A673 (cell line): ENCODE measurements at places on chromosomes 1 and 21.

- DNase-seq = no peak
These were observed 106.0 kb upstream of the FAM78B start for GRCh38 chr1:166272851-166273250.

DNA sequence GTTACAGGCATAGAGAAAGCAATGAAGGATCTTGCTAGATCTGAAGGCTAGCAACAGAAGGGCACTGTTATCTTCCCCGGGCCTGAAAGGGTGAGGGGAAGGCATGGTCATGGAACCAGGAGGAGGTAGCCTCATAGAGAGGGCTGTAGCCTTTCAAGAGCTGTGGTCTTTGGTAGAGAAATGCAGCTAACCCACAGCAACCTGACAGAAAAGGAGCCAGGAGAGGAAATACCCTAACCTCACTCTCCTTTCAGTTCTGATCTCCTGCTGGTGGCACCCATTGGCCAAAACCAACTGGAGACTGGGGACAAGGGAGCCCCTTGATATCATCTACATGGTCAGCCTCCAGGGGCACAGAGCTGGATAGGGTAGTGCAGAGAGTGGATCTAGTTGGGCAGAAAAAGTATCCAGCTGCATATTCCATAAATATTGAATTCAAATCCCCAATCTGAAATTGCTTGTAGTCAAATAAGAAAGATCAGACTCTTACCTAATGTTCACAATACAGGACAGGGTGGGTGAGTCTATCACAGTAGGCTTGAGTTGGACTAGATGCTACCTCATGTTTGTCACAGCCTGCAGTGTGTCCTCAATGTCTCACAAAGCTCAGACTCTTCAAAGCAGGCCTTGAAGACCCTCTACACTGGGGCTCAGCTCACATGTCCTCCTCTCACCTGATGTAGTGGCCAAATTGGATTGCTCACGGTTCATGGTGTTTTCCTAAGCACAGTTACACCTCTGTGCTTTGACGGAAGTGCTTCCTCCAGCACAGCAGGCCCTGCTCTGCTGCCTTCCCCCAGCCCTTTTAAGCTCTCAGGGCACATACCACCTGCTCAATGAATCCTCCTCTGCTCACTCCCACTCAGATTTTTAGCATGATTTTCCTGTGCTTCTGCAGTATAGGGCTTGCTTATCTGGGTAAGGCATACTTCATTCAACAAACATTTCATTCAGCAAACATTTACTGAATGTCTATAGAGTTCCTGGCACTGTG lies 74.1 kb upstream of the JUN start:
- no peak for DNase-seq

DNA sequence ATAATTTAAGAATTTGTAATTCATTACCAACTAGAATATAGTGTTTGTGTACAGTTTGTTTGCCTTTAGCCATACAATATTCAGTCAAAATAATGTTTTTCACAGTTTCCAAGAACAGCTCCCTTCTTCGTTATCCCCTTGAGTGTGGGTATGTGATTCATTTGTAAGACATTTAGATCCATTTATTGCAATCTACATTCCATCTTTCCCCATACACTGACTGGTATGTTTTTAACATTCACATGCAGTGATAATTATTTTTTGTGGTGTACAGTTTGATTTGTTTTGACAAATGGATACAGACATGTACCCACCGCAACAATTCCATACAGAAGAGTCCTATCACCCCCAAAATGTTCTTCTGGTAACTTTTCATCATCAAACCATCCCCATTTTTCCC lies 589.1 kb upstream of the ADAMTS5 start:
- no peak for DNase-seq

DNA sequence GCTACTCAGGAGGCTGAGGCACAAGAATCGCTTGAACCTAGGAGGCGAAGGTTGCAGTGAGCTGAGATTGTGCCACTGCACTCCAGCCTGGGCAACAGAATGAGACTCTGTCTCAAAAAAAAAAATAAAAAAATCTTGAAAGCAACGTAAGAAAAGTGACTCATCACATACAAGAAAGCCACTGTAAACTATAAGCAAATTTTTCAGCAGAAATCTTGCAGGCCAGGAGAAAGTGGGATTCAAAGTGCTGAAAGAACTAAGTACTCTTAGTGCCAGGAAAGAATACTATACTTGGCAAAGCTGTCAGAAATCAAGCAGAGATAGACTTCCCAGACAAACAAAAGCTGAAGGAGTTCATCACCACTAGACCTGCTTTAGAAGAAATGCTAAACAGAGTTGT lies 4.4 kb upstream of the HMGN1 start:
- no peak for DNase-seq

- no peak for DNase-seq
These were observed 437.8 kb downstream of the LTN1 start for GRCh38 chr21:28554660-28555475.

DNA sequence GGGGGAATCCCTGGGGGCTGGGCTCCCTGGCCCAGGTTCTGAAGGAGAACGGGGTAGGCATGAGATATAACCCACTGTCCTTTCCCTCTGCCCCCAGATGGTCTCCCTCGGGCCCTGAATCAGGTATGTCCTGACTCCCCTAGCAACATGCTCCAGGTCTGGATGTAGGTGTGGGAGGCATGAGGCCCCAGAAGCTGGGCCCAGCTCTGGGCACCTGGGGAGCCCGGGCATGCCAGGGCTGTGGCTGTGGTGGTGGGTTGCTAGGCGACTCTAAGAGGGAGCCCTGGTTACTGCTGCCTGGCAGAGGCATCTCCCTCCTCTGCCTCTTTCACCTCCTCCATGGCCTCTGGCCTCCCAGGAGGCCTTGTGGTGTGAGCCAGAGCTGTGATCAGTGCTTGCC lies 16.2 kb downstream of the FOXO6 start:
- no peak for DNase-seq

- no peak for DNase-seq
These were observed 47.1 kb upstream of the LRRC3 start for GRCh38 chr21:44408226-44408625.

DNA sequence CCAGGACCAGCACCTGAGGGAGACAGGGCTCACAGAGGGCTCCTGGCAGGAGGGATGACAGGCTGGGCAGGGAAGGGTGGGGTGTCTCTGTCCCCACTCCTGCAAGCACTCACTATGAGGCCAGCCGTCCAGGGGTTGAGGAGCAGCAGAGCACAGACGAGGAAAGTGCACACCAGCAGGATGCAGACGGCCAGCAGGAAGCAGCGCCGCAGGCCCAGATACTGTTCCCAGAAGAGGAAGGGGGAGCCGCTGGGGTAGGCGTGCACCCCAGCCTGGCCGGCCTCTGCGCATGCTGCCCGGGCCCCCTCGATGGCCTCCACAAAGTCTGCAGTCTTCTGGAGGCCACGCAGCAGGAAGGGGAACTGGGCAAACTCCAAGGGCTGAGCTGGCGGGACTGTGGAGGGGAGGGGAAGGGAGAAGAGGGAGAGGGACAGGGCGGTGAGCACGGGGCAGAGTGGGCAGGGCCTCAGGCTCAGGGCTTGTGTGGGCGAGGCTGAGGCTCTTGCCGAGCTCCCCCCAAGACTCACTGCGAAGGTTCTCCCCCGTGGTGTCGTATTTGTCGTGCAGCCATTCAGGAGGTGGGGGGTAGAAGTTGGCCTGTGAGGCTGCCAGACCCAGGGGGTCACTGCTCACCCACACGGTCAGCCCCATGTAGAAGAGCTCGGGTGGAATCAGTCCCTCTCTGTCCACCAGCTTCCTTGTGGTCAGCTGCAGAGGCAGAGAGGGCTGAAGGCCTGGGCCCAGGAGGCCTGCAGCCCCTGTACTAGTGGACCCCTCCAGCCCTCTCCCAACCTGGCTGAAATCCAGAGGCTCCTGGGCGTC lies 16.5 kb downstream of the PTCH2 start:
- DNase-seq = no peak

DNA sequence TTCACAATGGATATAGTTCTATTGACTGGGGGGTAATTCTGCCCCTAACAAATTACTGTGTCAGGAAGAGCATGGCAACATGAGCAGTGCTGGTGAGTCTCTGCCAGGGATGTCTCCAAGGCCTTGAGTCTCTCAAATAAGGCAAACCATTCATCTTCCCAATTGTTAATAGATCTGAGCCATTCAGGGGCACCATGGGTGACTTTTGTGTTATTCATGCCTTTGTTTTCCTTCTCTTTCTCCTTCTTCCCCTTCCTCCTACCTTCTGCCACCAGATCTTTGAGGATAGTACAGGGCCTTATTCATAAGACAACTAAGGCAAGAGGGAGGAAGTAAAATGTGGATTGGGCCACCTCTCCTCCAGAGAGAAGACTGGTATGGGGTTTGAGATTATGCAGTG lies at the start of gene RGSL1:
TSS of gene RGSL1 (plus strand) at position 60 of the 400 bp plus-strand sequence. CDS start at position 80, 20 bp downstream.
- no peak for DNase-seq

- no peak for DNase-seq
These were observed 14.0 kb downstream of the LBR start for GRCh38 chr1:225413708-225414375.

GRCh38 chr1:169368406-169368769 lies 393 bp downstream of the BLZF1 start:
- peak; percentile 12 for DNase-seq

- no peak for DNase-seq
These were observed 151.3 kb downstream of the RUNX1 start for GRCh38 chr21:34897828-34898227.

DNA sequence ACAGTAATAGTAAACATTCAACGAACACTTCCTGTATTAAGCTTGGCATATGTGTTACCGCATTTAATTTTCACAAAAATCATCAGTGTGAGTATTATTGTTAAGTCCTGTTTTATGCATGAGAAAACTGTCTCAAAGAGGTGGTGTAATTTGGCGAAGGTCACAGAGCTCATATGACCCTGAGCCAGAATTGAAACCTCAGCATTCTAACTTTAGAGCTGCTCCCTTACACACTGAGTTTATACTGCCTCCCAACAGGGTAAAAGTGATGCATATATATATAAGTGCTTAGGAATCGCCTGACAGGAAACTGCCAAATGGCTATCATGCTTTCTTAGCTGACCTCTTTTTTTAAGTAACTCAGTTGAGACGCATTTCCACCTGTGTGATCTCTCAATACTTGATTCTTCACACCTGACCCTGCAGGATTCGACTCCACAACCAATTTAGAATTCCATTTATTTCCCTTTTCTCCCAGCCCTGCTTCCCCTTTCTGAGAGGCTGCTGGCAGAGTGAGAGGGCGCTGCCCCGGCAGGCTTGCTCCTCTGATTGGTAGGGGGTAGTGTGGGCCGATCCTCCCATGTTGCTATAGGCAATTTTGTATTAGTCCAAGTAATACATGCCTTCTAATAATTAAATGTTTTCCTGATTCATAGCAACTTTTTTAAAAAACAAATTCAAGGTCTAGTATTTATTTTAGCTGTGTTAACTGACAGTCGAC lies 40.5 kb downstream of the ZBTB40 start:
- DNase-seq = no peak

DNA sequence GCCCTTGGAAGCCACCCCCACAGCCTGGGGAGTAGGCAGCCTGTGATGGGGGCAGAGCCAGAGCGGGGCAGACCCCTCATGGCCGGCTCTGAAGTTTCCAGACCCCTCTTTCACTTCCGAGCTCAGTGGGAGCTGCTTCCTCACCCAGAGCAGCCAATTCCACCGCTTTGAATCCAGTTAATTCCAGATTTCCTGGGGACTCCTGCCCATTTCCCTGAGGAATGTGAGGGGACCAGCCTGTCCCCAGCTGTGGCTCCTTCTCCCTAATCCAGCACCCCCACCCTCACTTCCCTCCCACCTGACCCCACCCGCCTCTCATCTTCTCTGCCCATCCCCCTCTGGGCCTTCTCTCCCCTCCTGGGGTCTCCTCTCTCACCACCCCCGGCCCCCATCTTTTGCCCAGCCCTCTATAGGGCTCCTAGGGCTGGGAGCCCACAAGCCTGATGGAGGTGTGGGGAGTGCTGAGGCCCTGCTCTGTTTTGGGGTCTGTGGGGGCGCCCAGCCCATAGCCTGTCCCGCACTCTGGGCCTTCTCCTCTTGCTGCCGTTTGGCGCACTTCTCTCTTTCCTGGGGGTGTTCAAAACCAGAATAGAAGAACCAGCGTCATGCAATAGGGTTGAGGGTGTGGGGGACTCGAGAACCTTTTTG lies 26.2 kb upstream of the TNFRSF1B start:
- DNase-seq = no peak

- DNase-seq = no peak
These were observed 24.0 kb downstream of the ZNF124 start for GRCh38 chr1:247147781-247148180.

DNA sequence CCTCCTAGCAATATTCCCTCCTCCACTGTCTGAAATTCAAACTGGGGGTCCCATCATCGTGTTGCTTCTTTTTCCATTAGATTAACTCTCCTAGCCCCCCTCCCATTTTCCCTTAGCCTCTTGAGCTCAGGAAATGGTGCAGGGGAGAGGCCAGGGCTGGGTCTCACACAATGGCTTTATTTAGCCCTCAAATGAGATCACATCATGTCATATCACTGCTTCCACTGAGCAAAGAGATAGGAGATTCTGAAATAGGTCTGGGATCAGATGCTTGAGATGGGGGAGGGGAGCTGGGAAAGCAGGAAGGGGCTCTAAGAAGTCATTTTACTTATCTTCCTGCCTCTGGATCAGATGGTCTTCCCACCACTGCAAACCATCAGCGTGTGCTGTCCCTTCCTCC lies 17.8 kb upstream of the ARHGEF2 start:
- DNase-seq = no peak

DNA sequence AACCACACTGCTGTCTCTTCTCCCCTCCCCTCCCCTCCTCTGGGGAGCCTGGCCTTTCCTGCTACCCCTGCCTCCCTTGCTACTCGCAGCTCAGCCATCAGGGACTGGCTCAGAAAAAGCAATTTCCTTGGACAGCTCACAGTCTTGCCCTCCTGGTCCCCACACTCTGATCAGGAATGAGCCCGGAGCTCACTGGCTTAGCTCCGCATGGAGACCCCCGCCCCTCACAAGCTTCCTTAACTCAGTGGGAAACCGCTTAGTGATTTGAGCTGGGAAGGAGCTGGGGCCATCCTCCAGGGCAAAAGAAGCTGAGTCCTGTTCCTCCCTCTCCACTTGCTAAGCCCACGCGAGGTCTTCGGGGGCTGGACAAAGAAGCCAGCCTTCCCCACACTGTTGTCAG lies 70.3 kb upstream of the ACTL8 start:
- DNase-seq = no peak

DNA sequence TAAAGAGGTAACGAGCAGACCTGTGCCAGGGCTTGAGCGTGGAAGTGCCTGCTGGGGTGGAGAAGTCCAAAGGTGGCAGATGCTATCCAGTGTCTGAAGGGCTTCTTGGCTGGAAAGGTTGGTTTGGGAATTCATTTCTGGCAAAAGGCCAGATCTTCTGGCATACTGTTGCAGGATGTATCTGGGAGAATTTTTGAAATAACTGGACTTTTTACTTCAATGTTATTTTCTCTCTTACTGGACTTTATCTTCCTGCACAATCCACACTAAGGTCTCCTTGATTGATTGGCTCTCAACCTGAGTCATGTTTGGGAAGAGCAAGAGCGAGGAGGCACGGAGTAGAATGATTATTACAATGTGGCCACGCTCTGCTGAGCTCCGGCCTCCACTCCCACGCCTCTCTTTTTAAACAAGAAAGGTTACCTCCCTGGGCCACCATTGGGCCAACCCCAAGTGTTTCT lies 278.4 kb downstream of the TM2D1 start:
- DNase-seq = no peak

GRCh38 chr1:22971611-22972405 lies 858 bp downstream of the LACTBL1 start:
- DNase-seq = no peak
